NCI-H526 (cell line): ENCODE measurements at places on chromosomes 12 and 14.

GRCh38 chr12:102593134-102593533 is 112.8 kb upstream of the IGF1 start:
- no peak for DNase-seq

- DNase-seq: no peak
Observed at GRCh38 chr12:124007826-124008570, 35.0 kb downstream of the ZNF664 start.

GRCh38 chr14:57352396-57353170 is 37.8 kb upstream of the NAA30 start:
- DNase-seq: no peak

- DNase-seq: no peak
Observed at GRCh38 chr12:806200-806791, 53.9 kb downstream of the WNK1 start.

- peak; percentile 25 for DNase-seq
Observed at GRCh38 chr12:132490422-132491137, 629 bp downstream of the FBRSL1 start.

- no peak for DNase-seq
Observed at GRCh38 chr14:72608391-72609204, 285.3 kb downstream of the DPF3 start.

DNA sequence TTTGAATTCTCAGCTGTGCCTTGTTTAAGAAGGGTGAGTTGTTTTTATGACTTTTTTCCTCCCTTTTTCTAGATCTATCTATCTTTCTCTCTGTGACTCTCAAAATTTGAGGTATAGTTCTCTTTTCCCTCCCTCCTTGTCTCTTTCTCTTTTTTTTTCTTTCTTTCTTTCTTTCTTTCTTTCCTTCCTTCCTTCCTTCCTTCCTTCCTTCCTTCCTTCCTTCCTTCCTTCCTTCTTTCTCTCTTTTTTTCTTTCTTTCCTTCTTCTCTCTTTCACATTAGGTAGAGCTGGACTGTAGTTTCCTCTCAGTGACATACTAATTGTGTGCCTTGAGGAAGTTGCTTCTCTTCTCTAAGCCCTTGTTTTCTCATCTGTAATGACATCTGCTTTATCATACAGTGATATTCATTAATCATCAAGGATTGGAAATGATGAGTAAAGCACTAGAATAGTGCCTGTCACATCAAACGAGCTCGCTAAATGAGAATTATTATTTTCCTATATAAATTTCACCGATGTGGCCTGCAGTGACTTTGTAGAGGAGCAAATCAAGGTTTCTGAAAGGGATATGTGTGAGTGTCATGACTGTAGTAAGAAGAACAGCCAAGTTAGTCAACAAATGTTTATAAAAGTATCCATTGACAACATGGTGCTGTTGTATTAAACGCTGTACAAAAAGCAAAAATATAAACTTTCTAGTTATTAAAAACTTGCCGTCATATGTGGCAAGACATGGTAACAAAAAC is 78.9 kb upstream of the SLC38A2 start:
- no peak for DNase-seq
